ENCODE measurements at places on chromosomes 7 and 10. TPM values are rescaled to one million over a fixed set of nuclear protein-coding genes. Genes with fewer than 3 reads are reported as not detected.
A peak's percentile ranks its signal among the peaks of the same experiment; 100 is the strongest.

COL28A1 gene
- total RNA-seq = 8.9 TPM

SH2D4B gene
- total RNA-seq = 0.05 TPM

- DNase-seq = peak; percentile 56
Measured at GRCh38 chr7:30433082-30433481, 45.5 kb downstream of the NOD1 start.

- no peak for DNase-seq
Measured at GRCh38 chr10:50394832-50395231, 143.5 kb upstream of the ASAH2 start.

DNA sequence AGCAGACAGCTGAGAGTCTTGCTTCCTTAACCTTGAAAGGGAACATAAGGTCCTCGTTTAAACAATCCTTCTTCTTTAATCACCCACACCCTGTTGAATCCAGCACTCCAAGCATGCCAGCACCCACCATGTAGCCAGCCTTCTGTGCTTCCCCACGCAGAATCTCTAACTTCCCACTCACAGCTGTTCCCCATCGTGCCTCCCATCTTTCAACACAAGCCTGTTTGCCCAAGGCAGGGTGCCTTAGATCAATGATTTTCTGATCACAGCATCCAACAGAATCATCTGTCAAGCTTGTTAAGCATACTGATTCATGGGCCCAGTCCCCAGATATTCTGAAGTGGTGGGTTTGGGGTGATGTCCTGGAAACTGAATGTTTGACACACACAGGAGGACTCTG is 530.8 kb downstream of the SH2D4B start:
- DNase-seq = no peak

- DNase-seq = no peak
Measured at GRCh38 chr10:107971411-107971810, 806.9 kb upstream of the SORCS1 start.
